Retinal pigment epithelial cell (primary cell): ENCODE measurements at places on chromosomes 16 and 17.

- DNase-seq: peak; percentile 92
These were observed 28.7 kb downstream of the ABR start for GRCh38 chr17:1150863-1151600.

GRCh38 chr16:67393788-67394154, 473 bp upstream of the TPPP3 start:
- no peak for DNase-seq

DNA sequence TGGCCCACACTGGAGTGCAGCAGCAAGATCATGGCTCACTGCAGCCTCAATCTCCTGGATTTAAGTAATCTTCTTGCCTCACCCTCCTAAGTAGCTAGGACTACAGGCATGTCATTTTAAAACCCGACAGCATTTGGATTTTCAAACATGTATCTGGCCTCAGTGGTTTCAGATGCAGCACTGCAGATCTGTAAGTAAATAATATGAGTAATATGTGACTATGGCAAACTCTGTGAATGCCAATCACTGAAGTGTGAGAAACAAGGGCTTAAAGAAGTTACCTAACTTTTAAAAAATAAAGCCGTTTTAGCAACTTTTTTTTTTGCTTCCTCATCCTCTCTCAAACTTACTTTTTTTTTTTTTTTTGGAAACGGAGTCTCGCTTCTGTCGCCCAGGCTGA, 11.9 kb downstream of the CEP20 start:
- no peak for DNase-seq

DNA sequence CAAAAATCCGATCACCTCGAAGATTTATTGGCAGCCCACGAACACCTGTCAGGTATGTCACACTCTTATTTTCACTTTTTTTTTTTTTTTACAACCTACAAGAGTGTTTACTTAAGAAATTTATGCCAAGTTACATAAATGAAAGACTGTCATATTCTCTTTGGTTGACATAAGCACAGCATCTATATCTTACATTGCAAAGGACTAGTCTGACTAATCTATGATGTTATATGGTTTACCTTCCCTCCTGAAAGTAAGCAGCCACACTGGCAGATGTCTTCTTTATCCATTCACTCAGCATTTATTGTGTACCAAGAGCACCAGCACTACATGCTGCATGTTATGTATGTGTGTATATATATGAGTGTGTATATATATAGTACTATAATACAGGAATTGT, 156.3 kb downstream of the CDRT15L2 start:
- no peak for DNase-seq

- peak; percentile 62 for DNase-seq
These were observed 267.1 kb upstream of the ASIC2 start for GRCh38 chr17:33560165-33560564.

DNA sequence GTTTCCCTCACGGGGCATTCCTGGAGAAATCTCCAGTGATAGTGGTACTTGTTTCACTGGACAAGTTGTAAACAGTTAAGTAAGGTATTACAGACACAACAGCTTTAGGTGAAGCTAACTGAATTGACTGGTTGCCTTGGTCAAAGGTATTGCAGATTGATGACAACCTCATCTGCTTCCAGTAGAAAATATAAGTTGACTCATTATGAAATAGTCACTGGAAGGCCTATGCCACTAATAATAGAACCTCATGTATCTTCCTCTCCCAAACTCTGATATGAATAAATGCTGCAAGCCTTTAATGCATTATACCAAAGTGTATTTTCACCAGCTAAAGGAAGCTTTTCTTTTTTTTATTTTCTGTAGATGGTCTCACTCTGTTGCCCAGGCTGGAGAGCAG, 44.8 kb downstream of the GLG1 start:
- no peak for DNase-seq

- no peak for DNase-seq
These were observed 303.8 kb downstream of the SEC14L1 start for GRCh38 chr17:77444628-77444983.

DNA sequence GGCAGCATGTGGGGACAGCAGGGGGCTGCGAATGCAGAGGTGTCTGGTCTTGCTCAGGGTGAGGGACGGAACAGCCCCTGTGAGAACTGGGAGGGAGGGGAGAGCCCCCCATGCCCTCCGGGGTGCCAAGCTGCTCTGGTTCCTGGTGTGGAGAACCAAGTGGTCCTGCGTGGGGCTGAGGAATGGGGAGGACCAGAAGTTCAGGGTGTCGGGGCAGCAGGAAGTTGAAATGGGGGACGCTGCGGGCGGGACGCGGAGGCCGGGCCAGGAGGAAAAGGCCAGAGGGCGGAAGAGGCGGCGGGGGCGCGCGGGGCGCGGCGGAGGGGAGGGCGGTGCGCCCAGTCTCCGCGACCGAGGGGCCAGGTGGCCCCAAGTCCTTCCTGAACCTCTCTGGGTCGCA, 3.6 kb downstream of the ALDH3A1 start:
- no peak for DNase-seq

GRCh38 chr16:71666928-71667707, 41.1 kb downstream of the MARVELD3 start:
- DNase-seq: no peak

- DNase-seq: peak; percentile 87
These were observed 44.9 kb upstream of the ERN1 start for GRCh38 chr17:64174686-64175456.

DNA sequence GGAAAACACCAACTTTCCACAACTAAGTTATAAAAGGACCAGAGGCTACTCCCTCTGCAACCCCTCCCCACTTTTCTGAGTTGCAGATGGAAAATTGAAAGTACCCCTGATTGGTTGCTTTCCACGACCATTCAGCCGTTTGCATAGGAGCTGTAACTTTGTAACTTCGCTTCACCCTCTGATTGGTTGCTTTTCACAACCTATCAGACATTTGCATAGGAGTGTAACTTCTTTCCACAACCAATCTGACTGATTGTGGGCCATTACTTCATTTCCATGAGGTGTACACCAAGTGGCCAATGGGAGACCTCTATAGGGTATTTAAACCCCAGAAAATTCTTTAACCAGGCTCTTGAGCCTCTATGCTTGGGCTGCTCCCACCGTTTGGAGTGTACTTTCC, 644.1 kb downstream of the WWOX start:
- no peak for DNase-seq

DNA sequence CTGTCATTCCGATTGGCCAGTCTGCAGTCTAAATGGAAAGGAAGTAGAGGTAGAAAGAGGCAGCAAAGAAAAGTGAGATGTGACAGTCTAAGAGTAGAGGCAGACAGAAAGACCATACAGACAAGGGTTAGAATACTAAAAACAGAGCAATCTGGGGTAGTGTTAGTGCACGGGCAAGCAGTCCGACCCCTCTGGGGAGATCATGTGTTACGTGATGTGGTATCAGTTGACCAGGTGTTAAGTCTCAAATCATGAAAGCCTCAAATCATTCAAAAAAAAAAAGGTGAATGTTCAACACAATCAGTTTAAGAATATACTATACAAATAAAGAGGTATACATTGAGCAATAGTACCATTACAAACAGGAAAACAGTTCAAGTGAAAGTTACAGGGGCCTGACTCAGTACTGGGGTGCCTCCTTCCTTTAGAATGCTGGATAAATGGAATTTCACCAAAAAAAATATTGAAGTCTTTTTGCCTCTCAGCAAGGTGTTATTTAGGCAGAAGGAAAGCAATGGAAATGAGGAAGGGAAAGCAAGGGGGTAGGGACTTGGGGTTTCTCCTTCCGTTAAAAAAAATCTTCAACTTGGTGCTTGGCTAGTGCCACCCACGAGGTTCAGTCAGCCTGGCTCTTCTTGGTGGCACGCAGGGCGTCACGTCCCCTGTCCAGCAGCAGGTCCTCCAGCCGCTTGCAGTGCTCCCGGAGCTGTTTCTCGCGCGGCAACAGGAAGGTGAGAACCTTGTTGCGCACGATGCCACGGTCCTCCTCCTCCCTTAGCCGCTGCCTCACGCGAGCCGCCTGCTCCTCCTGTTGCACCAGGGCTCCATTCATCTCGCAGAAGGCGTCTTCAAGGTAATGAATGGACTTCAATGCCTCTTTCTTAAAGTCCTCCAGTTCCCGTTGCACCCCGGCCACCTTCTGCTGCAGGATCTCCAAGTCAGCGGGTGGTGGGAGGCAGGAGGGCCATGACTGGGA, 616 bp downstream of the CCDC182 start:
- DNase-seq: no peak

GRCh38 chr16:102060-102855, 24.2 kb downstream of the MPG start:
- no peak for DNase-seq

GRCh38 chr16:28845293-28845692, 855 bp downstream of the TUFM start:
- DNase-seq: no peak

DNA sequence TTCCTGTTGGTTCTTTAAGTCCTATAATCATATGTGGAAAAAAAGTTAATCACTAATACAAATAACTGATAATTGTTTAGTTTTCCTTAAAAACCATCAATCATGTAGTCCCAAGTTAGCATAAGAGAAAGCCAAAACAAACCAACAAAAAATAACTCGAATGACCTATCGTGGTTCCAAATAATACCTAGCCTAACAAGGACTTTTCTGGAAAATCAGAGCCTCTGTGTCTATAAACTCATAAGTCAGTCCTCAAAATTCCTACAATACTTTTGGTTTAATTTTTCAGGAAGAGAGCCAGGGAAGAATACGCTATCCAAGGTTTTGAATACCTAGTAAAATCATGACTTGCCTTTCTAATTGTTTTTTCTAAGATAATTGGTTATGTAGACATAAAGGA, 975.3 kb upstream of the SOX9 start:
- DNase-seq: no peak

GRCh38 chr17:77160091-77160874, 19.5 kb downstream of the SEC14L1 start:
- no peak for DNase-seq

GRCh38 chr17:2101448-2102257, 46.8 kb downstream of the HIC1 start:
- DNase-seq: peak; percentile 88

GRCh38 chr16:74252329-74252728, 44.3 kb upstream of the PSMD7 start:
- DNase-seq: no peak

DNA sequence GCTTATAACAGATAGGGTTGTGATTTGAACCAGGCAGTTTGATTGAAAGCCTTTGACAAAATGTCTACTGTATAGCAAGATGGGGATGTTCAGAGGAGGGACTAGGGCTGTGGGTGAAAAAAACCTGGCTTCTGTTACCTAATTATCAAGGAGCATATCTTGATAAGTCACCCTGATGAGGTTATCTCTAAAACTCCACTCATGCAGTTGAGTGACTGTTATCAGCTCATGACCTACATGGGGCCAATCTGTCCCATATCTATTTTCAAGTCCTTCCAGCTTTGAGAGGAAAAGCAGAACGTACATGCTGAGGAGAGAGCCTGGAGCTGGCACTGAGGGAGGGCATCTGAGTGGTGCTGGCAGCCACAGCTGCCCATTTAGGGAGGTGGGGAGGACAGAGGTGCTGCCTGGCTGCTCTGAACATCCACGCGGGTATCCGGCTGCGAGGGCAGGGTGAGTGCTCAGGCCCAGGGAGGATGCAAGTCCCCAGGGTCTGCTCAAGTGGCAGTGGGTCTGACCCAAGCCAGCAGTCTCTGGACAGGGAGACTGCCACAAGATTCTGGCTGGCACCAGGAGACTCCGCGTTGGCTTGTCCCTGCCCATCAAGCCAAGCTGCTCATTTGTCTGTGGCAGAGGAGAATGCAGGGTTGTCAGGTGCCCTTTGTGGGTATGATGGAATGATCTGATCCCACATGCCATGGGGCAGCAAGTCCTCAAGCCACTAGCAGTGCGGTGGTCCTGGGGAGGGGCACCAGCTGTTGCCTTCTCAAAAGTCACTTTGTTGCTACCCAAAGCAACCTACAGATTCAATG, 29.2 kb downstream of the ATPAF2 start:
- no peak for DNase-seq

DNA sequence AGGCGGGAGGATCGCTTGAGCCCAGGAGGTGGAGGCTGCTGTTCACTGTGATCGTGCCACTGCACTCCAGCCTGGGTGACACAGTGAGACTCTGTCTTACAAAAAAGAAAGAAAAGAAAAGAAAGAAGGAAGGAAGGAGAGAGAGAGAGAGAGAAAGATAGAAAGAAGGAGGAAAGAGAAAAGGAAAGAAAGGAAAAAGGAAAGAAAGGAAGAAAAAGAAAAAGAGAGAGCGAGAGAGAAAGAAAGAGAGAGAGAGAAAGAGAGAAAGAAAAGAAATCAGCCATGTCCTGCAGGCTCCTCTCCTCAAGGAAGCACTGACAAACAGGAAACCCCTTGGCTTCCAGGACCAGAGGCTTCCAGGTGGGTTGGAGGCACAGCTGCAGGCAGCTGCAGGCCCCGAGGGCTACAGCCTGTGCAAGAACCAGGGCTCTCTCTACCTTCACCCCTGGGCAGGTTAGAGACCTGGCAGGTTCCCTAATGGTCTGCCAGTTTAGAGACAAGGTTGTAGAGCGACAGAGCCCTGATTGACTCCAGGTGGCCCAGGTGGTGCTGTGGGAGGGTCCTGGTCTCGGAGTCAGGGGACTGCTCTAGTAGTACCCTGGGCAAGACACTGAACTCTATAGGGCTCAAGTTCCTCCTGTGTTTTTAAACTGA, 53.8 kb downstream of the PECAM1 start:
- DNase-seq: no peak

- no peak for DNase-seq
These were observed 2.0 kb downstream of the KDM6B start for GRCh38 chr17:7835814-7836595.

DNA sequence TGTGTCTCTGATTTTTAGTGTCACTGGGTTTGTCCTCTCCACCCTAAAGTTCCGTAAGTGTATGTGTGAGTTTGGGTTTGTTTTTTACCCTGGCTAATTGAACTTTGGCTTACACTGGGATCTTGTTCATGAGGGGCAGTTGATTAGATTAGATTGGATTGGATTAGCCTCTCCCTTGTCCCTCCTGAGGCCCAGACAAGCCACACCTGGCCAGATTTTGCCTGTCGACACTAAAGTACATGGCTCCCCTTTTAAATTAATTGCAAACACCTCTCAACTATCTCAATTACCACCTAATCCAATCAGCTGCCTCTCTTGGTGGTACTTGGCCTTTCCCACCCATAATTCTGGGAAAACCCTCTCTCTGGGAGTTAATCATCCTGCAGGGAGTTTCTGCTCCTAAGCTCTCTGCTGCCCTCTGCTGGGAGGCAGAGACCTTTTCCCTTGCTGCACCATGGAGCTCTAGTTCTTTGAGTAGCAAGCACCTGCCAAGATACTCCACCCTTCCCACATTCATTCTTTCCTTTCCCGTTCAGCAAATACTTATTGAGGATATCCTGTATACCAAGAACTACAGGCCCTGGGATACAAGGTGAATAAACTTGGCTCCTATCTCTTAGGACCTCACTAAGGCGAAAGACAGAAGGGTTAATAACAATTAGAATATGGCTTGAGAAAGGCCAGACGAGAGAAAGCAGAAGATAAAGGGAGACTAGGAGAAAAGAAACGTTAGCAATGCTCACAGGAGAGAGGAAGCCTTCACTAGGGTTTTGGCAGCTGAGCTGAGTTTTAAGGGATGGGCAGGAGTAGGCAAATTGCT, 60.0 kb upstream of the MPHOSPH6 start:
- peak; percentile 42 for DNase-seq

- no peak for DNase-seq
These were observed 304.4 kb downstream of the HS3ST3B1 start for GRCh38 chr17:14605267-14605599.

- no peak for DNase-seq
These were observed 19.9 kb downstream of the ADAM11 start for GRCh38 chr17:44778656-44779210.
